COLO829 (cell line): ENCODE measurements at places on chromosomes 4 and X.
A peak's percentile ranks its signal among the peaks of the same experiment; 100 is the strongest.

- no peak for DNase-seq
Observed at GRCh38 chr4:124943145-124943889, 230.8 kb upstream of the ANKRD50 start.

DNA sequence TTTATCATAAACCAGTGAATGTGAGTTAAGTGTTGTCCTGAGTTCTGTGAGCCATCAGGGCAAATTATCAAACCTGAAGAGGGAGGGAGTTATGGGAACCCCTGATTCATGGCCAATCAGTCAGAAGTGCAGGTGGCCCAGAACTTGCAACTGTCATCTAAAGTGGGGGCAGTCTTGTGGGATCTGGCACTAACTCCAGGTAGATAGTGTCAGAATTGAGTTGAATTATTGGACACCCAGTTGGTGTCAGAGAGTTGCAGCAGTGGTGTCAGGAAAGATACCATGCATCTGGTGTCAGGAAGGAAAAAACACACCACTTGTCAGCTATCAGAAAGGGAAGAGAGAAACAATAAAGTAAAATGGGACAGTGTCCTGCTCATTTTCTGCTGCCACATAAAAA, 8.4 kb downstream of the CORIN start:
- DNase-seq: no peak

- no peak for DNase-seq
Observed at GRCh38 chrX:112457788-112458187, 221.9 kb downstream of the LHFPL1 start.

GRCh38 chrX:46704767-46705386, 54.0 kb downstream of the SLC9A7 start:
- DNase-seq: peak; percentile 8

GRCh38 chr4:15648600-15648999, 6.6 kb downstream of the FBXL5 start:
- no peak for DNase-seq

- peak; percentile 84 for DNase-seq
Observed at GRCh38 chrX:16023790-16024734, 99.3 kb upstream of the GRPR start.

DNA sequence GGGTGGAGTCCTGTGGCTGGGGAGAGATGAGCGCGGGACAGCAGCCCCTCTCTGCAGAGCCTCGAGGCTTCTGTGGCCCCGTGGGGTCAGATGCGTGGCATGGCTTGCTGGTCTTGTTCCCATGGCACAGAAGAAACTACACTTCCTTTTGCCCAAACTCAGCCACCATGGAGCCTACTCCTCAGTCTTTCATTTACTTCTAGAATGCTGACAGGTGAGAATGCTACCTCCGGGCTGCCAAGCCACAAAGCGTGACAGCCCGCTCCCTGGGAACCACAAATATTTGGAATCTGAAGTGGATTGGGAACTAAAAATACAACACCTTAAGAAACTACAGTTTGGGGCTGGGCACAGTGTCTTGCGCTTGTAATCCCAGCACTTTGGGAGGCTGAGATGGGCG, 98.0 kb downstream of the TRAPPC11 start:
- no peak for DNase-seq

DNA sequence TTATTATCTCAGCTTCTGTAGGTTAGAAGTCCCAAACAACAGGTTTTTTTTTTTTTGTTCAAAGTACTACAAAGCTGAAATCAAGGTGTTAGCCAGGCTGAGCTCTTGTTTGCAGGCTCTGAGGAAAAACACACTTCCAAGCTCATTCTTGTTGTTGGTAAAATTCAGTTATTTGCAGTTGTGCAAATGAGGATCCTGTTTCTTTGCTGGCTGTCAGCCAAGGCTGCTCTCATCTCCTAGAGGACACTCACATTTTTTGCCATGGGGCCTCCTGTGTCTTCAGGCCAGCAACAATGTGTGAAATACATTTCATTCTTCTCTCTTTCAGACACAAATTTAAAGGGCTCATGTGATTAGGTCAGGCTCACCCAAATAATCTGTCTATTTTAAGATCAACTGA, 60.3 kb upstream of the HSD17B10 start:
- no peak for DNase-seq

DNA sequence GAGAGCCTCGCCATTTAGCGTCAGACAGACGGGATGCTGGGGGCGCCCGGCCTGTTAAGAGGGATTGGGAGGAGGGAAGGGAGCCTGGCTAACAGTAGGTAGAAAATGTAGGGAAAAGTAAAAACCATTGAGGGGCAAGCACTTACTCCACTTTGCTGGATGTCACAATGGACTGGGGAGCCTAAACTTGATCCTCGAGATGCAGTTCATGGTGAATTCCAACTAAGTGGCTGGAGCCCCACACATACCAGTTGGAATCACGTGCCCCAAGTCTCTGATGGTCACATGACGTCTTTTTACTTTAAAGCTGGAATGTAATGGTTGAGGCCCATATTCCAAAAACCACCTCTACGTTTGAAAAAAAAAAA, 1.5 kb downstream of the PLS3 start:
- no peak for DNase-seq

GRCh38 chr4:111326450-111326849, 703.6 kb upstream of the PITX2 start:
- DNase-seq: no peak

GRCh38 chrX:129788527-129788926, 8.8 kb downstream of the SASH3 start:
- DNase-seq: no peak

GRCh38 chrX:154457491-154458115, 478 bp upstream of the PLXNA3 start:
- DNase-seq: no peak

DNA sequence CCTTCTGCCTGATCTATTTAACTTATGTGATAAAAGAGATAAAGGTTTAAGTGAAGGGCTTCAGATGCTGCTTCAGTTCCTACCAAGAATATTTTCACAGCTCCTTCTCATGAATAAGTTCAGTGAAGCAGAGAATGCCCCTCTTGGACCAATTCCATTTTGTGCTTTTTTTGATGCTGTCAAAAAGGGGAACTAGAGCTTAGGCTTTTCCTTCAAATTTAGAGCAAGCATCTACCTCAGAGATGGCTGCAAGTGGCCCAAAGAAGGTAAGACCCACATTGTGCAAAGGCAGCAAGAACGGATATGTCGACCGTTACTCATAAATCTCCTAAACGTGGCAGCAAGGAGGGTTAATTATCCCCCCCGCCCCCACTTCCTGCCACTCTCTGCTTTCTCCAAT, 4.5 kb downstream of the CHRDL1 start:
- no peak for DNase-seq

DNA sequence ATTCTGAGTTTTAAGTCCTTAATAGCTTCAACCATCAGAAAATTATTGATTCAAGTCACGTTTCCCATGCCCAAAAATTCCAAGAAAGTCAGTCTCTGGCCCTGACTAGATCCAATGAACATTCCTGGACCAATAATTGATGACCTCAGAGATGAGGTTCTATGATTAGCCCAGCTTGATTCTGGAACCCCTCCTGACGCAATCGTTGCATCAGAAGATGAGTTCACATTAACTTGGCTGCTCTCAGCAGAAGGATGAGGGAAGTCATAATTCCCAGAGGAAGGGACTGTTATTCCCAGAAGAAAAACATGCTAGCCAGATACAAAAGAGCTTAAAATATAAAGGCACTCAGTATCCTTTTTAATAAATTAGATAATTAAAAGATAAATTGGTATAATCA, 34.3 kb upstream of the CPEB2 start:
- no peak for DNase-seq

GRCh38 chr4:105765690-105766407, 57.3 kb downstream of the GSTCD start:
- DNase-seq: peak; percentile 56

- no peak for DNase-seq
Observed at GRCh38 chrX:38970074-38970473, 168.8 kb downstream of the MID1IP1 start.

GRCh38 chr4:187042251-187042650, 318.6 kb upstream of the FAT1 start:
- DNase-seq: no peak

DNA sequence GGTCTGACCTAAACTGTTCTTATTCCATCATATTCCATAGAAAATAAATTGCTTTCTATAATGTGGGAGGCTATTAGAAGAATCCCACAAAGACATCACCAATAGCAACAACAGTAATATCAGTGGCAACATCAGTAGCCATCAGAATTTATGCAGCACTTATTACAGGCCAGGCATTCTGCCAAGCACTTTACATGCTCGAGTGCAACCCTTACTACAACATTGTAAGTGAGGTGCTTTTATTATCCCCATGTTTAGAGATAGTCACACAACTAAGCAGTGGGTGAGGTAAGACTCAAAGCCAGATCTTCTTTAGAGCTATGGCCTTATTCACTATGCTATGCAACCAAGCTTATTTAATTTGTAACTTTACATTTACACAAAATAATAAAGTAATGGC, 317.1 kb upstream of the BMP3 start:
- DNase-seq: no peak

DNA sequence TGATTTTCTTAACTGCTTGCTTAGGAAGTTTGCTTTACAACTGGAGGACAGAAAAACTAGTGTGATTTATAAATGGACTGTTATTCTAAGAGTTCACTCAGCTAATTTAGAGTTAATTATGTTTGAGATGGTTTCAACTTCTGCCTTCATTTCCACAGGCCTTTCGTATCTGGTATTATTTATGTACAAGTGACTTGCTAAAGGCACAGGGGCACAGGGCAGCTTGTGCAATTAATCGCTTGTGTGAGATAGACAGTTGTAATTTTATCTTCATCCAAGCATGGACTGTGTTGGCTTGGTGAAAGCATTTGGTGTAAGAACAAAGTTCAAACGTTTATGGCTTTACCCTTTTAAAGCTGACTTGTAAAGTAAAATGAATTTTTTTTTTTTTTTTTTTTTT, 38.3 kb downstream of the GPAT3 start:
- no peak for DNase-seq

DNA sequence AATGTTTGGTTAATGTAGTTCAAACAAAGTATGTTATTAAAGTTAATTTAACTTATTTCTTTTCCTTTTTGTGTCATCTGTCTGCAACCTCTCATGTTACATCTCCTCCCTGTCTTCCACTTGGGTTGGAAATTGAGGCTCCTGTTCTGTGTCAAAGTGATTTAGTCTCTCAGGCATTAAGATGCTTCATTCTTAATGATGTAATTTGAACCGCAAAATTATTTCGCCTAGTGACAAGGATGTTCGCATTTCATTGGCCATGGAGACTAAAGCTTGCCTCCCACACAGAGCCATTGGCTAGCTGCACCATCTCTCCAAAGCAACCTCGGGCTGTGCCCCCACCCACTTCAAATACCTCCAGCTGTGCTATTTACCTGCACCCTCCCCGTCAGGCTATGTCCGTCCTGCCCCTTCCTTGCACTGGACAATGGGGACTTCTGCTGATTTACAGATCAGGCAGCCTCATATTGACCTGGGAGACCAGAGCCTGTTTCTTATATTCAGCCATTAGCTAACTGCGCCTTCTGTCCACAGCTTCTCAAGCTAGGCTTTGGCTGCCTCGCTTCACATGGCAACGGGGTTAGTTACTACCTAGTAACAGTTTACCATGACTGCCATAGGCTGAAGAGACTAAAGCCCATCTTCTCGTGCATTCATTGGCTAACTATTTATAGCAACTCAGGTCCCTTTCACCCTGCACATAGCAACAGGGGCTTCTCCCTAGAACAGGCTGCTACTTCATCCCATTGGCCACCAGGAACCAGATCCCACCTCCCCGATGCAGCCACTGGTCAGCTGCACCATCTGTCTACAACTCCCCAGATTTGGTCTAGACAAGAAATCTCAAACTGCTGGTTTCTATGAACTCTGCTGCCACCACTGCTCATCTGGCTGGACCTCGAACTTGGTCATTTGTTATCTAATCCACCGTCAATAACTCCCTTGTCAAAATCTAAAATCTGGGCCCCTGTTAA, 8.6 kb upstream of the ZNF157 start:
- DNase-seq: no peak

DNA sequence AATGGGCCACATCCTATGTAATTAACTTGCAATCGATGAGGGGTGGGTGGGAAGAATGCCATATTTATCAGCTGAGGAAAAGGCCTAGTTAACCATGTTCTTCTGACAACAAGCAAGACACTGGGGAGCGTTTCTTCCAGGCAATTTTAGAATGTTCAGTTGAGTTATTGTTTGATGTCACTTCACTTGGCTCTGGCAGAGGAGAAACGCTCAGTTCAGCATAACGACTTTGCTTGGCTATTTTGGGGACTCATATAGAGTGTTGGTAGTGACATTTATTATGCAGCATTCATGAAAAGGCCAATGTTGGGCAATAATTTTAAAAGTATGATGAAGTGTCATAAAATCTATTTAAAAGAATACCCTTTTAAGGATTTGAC, 648 bp downstream of the SYNPO2 start:
- DNase-seq: no peak

DNA sequence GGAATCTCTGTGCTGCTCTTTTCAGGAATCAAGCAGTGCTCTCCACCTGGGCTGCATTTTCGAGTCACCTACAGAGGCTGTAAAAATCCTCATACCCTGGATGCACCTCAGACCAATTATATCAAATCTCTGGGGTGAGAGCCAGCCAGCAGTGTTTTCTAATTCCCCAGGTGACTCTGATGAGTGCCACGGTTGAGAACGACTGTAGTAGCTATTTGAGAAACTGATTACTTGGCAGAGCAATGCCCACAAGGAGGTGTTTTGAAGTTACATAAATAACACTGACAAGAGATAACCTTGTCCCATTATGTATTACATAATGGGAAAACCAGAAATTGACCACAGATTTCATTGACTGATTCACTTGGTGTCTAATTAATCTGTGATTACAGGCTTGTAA, 46.8 kb downstream of the CLCN4 start:
- no peak for DNase-seq

DNA sequence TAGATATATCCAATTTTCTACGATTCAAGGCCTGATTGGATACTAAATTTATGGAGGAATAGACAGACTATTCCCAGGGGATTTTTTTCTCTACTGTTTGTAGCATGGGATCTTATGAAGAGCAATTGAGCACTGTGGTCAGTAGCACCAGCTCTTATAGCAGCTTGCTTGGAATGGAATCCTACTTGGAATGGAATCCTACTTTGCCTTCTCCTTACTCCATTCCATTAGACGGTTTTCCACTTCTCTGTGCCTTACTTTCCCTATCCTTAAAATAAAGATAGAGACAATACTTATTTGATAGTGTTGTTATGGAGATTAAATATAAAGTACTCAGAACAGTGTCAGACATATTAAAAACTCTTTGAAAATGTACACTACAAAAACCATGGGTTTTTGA, 133.5 kb downstream of the BTC start:
- no peak for DNase-seq

GRCh38 chr4:118850488-118851173, 14.7 kb upstream of the SEC24D start:
- DNase-seq: no peak

- DNase-seq: peak; percentile 20
Observed at GRCh38 chr4:49032440-49033161, 46.5 kb downstream of the CWH43 start.

DNA sequence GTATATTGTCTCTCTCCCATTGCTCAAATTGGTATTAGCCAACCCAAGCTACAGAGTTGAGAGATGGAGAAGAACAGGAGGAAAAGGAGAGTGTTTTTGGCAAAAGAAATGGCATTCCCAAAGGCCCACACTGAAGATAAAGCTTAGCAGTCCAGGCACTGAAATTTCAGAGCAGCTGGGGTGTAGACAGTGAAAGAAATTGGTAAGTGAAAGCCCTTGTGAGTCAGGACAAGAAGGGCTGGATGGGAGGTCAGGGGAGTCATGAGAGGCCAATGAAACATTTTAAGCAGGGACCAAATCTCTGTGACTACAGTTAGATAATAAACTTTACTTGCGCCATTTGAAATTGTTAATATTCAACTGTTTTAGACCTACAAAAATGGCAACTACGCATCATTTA, 177.7 kb downstream of the ADAMTS3 start:
- DNase-seq: no peak
